ENCODE measurements at places on chromosomes 3 and 15.

DNA sequence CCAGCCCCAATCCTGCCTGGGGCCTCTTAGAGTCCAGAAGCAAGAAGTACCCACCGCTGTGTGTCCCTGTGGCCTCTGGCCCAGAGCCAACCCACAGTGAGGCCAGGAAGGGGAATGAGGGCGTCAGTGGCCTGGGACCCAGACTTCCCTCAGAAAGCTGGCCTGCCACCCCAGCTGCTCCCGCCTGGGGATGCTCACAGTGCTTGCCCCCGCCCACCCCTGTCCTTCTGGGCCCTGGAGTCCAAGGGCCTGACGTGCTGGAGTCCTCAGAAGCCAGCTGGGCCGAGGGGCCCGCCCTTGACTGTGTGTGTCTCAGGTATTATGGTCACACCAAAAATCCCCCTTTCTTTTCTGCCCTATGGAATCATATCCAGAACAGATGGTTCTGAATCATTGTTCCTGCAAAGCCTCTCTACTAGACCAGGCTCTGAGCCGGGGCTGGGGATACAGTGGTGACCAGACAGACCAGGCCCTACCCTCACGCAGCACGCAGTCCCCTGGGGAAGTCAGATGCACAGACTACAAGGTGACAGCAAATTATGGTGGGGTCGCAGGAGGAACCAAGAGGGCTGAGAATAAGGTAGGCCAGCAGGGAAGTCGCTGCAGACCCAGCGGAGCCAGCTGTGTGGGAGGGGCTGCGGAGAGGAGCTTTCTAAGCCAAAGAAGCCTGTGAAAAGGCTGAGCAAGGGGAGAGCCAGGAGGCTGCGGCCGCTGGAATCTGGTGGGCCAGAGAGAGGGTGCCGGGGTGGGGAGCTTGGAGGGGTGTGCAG lies 99.1 kb downstream of the VGLL4 start:
- DNase-seq: no peak

- no peak for DNase-seq
These were observed 444.2 kb upstream of the GOLIM4 start for GRCh38 chr3:168539909-168540308.

DNA sequence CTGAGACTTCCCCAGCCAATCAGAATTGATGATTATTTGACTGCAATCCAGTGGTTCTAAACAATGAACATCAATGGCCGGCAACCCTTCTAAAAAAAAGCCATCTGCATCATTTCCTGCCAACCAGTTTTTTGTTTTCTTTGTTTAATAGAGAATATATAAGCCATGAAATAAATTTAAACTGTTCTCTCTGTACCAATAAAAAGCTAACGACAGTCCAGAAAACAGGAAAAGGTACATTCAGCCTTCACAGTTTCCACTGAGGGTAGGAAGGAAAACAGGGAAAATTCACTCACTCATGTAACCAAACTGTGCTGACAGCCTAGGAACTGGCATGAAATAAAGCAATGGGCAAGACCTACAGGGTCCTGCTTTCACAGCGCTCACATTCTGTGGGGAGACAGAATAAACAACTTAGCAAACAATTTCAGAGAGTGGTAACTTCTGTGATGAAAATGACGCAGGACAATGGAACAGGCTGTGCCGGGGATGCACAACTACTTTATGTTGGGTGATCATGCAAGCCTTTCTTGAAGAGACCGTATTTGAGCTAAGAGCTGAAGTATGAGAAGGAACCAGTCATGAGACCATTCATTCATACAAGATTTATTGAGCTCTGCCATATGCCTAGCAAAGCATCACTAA lies 630.1 kb downstream of the MAGI1 start:
- no peak for DNase-seq

GRCh38 chr3:150460484-150460883 lies 52.4 kb downstream of the TSC22D2 start:
- no peak for DNase-seq

- no peak for DNase-seq
These were observed 68.9 kb downstream of the CD200R1L start for GRCh38 chr3:112777811-112778210.

GRCh38 chr3:115146418-115147328 lies at the start of gene ZBTB20:
Gene ZBTB20 (minus strand): TSS chr3:115147288.
- DNase-seq: peak; percentile 60

DNA sequence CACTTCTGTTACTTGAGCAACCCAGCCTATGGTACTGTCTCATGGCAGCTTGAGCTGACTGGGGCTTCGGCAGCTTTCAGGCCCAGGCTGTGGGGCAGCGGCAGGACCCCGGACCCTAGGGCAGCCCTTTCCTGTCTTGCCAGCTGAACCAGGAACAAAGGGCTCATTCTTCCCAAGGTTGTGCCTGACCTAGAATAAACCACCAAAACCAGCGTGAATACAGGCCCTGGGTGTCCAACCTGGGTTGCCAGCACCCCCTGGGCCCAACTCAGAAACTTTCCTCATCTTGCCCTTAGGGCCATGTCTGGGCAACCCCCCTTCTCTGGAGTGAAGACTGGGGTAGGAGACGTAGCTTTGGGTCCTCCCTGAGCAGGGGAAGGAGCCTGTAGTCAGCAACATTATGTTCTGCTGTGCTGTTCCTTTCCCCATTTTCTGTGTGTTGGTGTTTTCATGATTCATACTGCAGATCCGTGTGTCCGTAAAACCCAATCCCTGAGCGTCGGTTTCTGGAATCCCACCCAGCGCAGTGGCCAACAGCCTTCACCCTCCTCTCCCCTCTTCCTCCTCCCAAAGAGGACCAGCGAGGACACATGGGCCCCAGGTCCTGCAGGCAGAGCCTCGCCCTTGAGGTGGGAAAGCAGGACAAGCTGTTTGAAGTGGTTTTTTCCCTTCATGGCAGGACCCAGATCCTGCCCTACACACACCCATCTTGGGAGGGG lies 33.5 kb downstream of the TKT start:
- no peak for DNase-seq

DNA sequence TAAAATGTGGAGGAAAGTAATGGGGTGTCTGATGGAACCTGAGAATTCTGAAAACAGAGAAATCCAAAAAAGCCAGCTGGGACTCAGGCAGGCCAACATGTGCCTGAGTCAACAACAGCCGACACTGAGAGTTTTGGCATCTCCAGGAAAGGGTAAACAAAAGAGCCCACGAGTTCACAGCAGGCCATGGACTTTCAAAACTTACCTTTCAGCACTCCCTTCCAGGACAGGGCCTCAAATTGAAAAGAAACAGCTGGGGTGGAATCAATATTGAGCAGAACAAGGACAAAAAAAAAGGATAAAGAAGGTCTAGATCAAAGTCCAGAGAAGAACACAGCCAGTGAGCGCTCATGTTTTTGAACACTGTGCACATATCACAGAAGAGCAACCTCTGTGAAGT lies 735.4 kb upstream of the GRM7 start:
- no peak for DNase-seq
